ENCODE measurements at places on chromosomes 5 and 9. TPM values are rescaled to one million over a fixed set of nuclear protein-coding genes. Genes with fewer than 3 reads are reported as not detected.

The WDR31 gene
- 6.5 TPM for polyA plus RNA-seq

The RPL37 gene
- polyA plus RNA-seq = 2,210 TPM

The MEGF10 gene
- polyA plus RNA-seq = 1.0 TPM

DNA sequence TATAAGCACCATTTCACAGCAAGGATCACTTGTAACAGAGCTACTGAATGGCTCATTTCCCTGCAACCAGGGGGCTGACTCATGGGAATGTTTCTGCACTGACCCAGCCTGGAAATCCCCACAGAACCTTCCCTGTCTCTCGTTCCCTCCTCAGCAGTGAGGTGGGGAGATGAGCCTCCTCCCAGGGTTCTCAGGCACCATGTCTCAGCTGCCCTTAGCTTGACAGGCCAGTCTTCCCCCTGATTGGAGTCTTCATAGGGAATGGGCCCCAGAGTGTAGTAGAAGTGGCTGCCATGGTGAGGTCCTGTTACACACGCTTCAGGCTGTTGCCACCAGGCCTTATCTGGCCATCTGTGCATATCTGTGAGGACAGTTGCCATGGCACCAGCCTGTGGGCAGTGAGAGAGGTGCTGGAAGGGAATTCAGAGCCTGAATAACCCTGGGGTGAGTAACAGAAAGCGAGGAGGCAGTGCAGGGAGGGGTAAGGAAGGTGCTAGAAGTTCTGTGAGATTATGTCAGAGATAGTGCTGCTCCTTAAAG is 324.4 kb downstream of the ENC1 start:
- DNase-seq = no peak

DNA sequence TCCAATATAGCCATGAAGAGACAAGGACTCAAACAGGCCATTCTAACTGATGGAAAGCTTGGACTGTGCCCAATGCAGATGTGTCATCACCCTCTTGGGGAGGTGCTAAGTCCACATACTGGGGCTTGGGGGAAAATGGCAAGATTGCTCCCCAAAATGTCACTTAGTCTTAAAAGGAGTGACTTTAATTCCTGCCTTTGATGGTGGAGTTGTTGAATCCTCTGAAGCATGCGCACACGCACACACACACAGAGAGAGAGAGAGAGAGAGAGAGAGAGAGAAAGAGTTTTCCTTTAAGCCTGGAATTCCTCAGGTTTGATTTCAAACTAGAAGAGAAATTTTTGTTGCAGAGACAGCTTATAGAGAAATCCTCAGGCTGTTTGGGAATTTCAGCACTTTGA is 161.9 kb upstream of the GAS1 start:
- DNase-seq = no peak

Data from right lung (tissue), 10 donors.